ENCODE measurements at places on chromosomes 3 and 15.

DNA sequence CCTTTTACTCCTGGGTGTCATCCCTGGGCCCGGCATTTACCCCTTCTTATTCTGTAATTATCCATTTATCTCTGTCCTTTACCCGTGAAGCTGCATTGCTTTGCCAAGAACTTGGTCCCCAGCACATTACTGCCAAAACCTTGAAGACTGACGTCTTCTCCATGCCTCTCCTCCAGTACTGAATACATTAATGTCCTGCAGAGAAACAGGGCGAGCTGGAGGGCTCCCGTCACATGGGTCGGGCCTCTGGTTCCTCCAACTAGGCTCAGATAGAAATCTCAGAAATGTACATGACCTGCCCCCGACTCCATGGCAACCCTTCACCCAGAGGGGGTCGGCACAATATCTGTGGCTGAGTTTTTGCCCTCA, 445 bp downstream of the EFCAB12 start:
- DNase-seq: no peak

GRCh38 chr3:102378216-102378615, 56.6 kb upstream of the ZPLD1 start:
- DNase-seq: no peak

DNA sequence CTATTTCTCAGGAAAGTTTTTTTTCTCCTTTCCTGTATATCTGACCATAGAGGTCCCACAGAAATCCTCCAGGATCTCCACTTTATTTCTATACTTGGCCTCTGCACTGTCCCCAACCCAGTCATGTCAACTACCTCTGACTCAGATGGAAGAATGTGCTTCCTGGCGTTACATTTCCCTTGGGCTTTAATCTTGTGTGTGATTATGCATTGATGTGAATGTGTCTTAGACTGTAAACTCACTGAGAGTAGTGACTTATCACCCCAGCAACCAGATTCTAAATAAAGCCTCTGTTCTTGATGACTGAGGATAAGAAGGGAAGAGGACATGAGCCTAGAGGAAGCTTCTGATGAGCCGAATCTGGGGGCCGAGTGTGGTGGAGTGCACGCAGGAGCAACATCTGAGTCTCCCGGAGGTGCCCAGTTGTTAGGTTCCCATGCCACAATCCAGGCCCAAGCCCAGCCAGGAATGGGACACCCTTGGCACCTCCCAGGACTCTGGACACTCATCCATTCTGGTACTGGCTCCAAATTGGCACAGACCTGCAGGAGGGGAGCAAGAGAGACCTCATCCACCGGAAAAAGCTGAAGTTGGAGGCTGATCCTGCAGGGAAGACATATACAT, 32.1 kb upstream of the HEG1 start:
- DNase-seq: peak; percentile 72

- DNase-seq: peak; percentile 10
These were observed 7.1 kb upstream of the TTC14 start for GRCh38 chr3:180594631-180595558.

GRCh38 chr15:58549785-58550074, 117.9 kb downstream of the LIPC start:
- no peak for DNase-seq

- DNase-seq: no peak
These were observed 523 bp downstream of the HDAC11 start for GRCh38 chr3:13480340-13481318.

- no peak for DNase-seq
These were observed 438.4 kb upstream of the THBS1 start for GRCh38 chr15:39142500-39142899.

GRCh38 chr3:185866555-185866954, 41.7 kb upstream of the IGF2BP2 start:
- no peak for DNase-seq

GRCh38 chr3:113002679-113003078, 11.9 kb downstream of the GTPBP8 start:
- DNase-seq: no peak

DNA sequence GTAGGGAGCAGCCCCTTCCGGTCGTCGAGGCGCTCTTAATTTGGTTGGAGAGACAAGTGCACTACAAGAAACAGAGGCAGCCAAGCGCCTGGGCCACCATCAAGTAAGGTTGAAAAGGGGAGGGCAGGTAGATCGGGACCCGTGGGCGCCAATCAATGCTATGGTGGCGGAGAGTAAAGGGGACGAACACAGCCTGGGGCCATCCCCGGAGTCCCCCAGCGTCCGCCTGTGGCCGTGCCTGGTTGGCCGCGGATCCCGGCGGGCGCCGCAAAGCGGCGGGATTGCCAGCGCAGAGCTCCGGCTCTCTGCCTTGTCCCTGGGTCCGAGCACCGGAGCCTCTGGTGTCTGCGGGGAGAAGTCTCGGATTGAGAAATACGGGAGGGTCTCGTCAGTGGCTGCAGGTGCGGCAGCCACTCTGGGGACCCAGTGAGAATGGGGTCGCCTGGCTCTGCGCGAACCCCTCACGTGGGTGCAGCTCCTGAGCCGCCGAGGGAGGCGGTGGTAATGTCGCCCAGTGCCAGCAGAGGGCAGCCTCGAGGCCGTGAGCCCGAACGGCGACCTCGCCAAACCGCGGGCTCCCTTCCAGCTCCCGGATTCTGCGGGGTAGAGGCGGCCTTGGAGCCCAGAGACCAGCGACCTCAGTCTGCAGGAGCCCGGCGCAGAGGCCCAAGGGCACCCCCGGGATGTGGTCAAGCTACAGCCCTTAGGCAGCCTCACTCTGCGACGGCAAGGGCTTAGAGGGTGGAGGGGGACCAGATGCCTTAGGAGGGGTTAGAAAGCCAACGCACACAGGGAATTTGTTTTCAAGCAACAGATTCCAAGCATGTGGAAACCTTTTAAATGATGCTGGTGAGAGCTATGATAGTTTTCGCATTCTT, 10.8 kb downstream of the FOXL2 start:
- DNase-seq: peak; percentile 48

- no peak for DNase-seq
These were observed 5.0 kb upstream of the CD276 start for GRCh38 chr15:73679180-73679579.

DNA sequence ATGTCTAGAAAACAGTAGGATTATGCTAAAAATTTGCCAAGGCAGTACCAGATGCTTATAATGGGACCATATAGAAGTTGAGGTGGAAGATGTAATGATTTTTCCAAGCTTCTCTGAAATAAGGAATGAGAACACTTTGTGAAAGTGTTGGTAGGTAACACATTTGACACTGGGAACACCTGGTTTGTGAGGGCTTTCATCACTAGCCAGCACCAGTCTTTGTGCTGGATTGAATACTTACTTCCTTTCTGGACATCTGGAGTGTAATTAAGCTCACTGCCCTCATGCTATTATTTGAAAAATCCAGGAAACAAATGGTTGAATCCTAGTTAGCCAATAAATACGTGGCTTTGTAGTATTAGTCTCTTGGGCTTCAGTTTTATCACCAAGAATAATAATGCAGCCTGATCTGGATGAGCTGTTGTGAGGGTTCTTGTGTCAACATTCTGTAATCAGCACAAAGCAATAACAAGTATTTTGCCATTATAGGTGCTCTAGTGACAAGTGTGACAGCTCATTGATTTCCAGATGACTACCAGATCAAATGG, 12.9 kb downstream of the CCDC80 start:
- DNase-seq: no peak

- DNase-seq: no peak
These were observed 190.3 kb upstream of the PFN2 start for GRCh38 chr3:150161011-150161410.

DNA sequence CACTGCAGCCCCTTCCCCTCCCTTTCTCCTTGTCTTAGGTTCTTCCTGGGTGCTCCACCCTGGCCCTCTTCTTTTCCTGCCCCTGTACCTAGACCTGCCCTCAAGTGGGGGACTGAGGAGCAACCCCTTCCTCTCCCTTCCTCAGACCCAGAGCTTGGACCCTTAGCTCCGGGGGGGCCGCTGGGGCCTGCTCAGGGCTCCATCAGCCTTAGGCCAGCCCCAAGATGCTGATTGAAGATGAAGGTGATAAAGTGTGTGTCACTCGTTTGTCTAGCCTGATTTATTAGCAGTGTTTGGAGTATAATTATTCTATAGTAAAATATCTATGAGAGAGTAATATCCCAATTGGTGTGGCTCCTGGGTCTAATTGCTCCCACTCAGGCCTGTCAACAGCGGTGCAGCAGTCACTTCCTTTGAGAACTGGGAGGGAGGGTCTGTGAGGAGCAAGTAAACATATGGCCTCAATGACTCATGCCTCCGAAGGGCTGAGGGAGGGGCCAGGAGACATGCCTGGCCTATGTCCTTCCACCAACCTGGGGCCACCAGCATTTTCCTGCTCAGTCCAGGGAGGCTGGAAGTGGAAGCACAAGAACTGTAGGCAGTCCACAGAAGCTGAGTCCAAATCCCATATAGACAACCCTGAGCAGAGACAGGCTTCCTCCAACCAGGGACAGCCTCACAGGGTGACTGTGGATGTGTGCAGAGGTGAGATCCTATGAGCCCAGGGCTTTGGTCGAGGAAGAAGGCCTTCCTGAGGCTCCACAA, 123.2 kb downstream of the DNAJB8 start:
- DNase-seq: peak; percentile 15

GRCh38 chr3:40885430-40885829, 313.9 kb upstream of the CTNNB1 start:
- no peak for DNase-seq

DNA sequence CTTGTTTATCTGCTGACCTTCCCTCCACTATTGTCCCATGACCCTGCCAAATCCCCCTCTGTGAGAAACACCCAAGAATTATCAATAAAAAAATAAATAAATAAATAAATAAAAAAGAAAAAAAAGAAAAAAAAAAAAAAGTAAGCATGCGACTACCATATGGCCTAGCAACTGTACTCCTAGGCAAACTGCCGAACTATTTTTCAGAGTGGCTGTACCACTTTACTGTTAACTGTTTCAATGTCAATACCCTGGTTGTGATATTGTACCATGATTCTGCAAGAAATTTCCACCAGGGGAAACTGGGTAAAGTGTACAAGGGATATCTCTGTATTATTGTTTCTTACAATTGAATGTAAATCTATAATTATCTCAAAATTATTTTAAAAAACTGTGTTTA, 41.3 kb upstream of the MAP4 start:
- DNase-seq: no peak

DNA sequence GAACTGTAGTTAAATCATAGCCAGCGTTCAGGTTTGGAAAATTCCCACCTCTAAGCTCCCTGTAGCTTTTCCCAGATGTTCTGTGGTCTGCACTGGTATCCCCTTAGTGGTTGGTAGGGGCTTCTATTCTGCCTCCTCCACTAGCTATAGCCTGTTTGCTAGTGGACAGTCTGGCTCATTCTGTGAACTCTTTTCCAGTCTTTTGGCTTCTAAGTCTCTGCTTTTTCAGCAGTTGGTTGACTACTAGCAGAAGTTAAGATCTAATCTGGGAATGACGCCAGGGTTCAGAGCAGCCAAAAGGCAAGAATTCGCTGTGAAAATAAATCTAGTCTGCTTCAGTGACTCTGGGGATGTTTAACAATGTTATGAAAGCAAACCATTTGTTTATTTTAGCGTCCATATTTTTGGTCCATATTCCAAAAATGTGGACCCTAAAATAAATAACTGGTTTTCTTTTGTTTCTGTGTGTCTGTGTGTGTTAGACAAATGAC, 73.7 kb upstream of the WDR72 start:
- no peak for DNase-seq

DNA sequence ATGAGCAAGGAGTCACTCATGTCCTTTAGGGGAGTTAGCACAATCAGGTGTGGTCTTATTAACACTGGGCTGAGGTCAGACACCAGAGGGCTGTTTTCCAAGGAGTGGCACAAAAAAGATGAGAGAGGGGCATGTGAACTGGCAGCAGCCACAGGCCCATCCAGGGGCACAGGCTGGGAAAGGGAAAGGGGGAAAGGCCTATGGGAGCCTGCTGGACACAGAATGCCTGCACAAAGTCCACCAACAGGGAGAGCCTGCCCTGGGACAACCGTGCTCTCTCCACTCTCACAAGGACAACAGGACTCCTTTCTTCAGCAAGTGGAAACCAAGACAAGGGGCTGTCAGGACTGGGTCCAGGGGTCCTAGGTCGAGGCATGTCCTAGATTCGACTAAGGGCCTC, 109.6 kb downstream of the ADCY5 start:
- no peak for DNase-seq

- DNase-seq: no peak
These were observed 6.0 kb downstream of the HCLS1 start for GRCh38 chr3:121654493-121655385.

GRCh38 chr3:111695636-111696117, 100.5 kb upstream of the ZBED2 start:
- peak; percentile 69 for DNase-seq

DNA sequence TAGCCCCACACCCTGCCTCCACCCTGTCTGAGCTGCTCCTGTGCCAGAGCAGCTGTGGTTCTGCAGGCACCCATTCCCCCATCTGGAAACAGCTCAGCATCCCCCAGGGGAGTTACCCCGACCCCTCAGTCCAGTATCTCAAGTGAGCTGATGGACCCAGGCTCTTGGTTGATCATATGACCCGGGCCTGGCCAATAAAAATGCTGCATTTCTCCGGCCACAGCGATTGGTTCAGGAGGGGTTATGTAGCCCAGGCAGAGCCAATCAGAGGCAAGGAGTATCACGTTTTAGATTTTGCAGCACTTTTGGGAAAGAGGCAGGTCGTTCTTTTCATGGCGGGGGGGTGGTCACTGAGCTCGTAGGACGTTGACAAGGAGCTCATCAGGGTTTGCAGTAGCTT, 120.8 kb downstream of the TPRA1 start:
- DNase-seq: no peak

DNA sequence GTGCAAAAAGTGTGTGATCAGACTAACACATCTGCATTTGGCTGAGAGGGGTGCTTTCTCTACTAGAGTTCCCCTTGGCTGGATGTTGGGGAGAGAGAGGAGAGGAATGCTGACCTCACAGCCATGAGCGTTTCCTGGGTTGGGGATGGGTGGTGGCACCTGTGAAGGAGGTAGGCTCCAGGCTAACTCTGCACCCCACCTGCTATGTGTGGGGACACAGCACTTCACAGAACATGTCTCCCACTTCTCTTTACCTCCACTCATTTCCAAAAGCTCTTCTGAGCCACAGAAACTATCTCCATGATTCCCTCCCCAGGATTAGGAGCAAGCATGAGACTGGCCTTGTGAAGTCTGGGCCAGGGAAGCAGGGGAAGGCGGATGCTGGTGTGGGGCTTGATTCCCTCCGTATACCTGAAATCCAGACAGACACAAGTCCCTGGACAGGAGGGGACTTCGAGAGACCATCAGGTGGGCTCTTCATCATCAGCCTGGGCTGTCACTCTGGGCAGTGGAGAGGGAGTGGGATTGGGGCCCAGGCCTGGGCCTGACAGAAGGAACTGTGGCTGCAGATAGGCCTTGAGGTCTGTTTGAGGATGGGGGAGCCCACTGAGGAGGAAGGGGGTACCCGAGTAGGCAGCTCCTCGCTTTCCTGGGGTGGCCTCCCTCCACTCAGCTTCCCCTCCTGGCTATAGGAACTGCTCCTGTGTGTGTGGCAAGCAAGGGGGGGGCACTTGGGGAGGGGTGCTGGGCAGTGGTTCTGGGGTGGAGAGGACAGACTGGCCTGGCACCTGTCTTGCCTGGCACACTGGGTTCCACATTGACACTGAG, 40.7 kb downstream of the FEM1B start:
- DNase-seq: no peak

- DNase-seq: no peak
These were observed 48.8 kb downstream of the EPHA6 start for GRCh38 chr3:96863129-96863740.

GRCh38 chr3:144875211-144875610, 903.6 kb downstream of the DIPK2A start:
- DNase-seq: peak; percentile 10

- DNase-seq: no peak
These were observed 267.9 kb upstream of the THBS1 start for GRCh38 chr15:39312984-39313383.
